CD8-positive, alpha-beta memory T cell (primary cell): ENCODE measurements at places on chromosomes 4 and X. TPM values are rescaled to one million over a fixed set of nuclear protein-coding genes. Genes with fewer than 3 reads are reported as not detected.

DNA sequence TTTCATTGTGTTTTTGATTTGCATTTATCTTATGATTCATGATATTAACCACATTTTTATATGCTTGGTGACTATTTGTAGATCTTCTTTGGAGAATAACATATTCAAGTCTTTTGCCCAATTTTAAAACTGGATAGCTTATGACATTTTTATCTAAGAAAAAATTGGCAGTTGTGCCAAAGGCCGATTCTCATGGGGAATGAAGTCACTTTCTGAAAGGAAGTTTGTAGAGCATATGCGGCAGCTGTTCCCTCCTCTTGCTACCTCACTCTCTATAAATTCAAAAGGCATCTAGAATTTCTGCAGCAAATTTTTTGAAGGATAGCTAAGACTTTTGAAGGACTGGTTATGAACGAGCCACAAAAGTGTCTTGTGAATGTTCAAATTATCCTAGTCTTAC, 2353.5 kb downstream of the ARAP2 start:
- DNase-seq: no peak

- no peak for DNase-seq
Observed at GRCh38 chrX:47587906-47588735, 5.9 kb downstream of the TIMP1 start.

DNA sequence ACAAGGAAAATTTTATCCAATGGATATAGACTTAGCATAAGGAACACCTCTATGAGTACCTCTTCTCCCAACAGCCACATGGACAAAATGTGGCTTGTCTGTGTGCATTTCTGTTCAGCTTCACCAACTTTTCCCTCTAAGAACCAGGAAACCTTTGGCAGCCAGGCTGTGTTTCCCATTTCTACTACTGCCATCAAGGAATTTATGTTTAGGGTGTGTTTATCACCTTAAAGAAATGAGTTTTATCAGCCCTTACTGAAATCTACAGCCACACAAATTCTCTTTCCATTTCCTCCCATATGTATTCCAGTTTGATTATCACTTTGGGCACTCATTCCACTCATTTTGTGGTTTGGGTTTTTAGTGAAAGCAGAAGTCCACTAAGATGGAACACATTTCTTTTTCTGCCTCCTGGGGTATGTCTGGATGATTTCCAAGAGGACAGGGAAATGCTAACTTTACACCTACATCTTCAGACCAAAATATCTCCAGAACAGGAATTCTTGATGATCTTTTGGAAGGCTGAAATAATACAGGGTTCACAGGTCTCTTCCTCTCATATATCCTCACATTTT, 82.6 kb upstream of the MAOA start:
- DNase-seq: no peak

GRCh38 chr4:143344774-143345173, 8.1 kb downstream of the GAB1 start:
- DNase-seq: no peak

GRCh38 chr4:160947653-160948052, 1216.1 kb downstream of the FSTL5 start:
- DNase-seq: no peak

DNA sequence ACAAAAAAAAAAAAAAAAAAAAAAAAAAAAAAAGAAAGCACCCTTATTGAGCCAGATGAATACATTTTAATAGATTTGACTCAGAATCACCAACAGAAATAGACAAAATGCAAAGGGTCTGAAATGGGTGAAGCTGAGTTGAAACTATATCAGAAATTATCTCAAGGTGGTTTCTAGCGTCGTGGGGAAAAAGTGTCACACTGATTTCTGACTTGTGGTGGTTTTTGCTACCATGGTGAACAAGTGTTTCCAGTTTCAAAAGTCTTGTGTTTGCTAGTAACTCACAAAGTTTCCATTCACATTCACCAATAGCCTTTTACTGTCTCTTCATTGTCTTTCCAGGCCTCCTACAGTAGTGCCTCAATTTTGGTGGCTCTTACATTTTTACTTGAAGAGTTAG, 135.5 kb downstream of the ARHGAP24 start:
- DNase-seq: no peak

DNA sequence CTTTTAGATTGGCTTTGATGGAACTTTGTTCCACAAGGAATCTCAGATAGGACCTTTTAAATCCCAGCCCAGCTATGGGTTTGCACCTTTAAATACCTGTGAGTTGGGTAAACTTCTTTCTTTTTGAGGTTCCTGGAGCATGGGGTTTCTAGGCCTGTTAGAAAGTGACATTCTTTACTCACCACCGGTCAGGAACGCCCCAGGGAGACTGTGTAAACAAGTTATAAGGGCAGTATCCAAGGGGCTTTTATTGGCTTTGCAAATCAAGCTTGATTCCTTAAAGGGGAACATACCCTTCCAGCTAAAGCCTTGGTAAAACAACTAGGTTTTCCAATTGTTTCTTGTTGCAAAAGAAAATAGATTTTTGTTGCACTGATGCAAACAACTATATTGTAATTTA, 93.4 kb downstream of the TENT5D start:
- DNase-seq: no peak

DNA sequence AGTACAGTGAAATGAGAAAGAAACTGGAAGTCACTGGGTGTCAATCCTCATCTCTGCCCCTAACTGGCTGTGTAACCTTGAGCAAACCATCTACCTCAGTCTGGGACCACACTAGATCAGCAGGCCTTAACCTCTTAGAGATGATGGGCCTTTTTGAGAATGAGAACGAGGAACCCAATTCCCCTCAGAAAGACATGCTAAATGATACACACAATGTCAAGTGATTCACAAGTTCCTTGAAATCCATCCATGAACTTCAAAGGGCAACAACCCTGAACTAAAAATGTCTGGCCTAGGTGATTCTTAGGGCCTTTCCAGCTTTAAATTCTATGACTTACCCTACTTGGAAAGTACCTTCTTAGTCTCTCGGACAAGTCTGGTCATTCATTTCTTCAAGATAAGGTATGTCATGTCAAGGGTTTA, 47.4 kb downstream of the ACSL4 start:
- no peak for DNase-seq

DNA sequence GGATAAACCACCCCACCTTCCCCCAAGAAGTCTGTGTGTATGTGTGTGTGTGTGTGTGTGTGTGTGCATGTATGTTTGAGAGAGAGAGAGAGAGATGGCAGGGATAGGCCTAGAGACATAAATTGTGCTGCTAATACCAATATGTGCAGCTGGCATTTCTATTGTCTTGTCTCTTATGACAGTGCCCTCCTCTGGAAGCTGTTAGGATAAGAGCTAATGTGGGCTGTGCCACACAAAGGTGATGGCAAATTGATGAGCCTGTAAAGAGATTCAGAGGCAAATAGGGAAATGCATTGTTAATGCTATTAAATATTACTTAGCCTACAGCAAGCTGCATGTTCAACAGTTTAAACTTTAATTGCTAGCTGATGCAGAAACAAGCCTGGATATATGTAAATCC, 332.0 kb downstream of the NKX6-1 start:
- DNase-seq: no peak

- DNase-seq: no peak
Observed at GRCh38 chrX:32293962-32294700, 917.2 kb downstream of the DMD start.

GRCh38 chr4:8306511-8307021, 37.0 kb downstream of the HTRA3 start:
- no peak for DNase-seq

- DNase-seq: peak; percentile 78
Observed at GRCh38 chrX:49878834-49879655, at the start of gene USP27X. Gene USP27X (plus strand): TSS chrX:49879484. CDS start chrX:49880308, 824 bp downstream.

DNA sequence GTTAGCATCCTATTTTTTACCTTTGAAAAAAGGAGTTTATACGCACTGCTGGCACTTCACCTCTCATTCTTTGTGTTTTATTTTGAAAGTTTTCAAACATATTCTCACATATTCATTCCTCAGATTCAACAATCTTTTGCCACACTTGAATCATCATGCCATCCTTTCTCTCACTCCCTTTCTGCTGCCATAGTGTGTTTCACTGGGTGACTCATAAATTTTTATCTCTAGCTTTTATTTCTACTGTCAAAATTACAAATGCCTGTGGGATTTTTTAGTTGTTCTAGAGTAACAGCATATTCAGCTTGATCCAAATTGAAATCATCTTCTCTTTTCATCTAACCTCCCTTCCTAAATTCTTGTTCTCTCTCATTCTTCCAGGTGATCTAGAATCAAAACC, 28.0 kb downstream of the MFSD8 start:
- no peak for DNase-seq

DNA sequence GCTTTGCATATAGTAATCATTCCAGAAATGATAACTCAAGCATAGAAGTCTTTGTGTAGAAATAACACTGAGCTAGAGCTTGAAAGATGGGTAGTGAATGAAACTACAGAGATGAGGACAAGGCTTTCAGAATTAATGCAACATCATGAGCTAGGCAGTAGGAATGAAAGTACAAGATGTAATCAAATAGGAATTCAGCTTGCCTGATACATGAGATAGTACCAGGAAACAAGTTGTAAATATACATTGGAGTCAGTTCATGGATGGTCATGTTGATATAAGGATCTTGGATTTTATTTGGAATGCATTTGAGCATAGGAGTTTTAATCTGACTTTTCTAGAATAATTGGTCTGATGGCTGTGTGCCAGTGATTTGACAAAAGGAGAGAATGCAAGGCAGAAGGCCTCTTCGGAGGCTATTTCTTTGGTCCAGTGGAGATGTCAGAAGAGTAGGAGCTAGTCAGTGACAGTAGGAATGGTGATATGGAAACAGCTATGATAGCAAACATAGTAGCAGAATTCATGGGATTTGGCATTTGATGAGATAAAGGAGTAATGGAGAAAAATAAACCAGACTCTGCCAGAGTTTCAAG, 206.4 kb upstream of the PACRGL start:
- no peak for DNase-seq

DNA sequence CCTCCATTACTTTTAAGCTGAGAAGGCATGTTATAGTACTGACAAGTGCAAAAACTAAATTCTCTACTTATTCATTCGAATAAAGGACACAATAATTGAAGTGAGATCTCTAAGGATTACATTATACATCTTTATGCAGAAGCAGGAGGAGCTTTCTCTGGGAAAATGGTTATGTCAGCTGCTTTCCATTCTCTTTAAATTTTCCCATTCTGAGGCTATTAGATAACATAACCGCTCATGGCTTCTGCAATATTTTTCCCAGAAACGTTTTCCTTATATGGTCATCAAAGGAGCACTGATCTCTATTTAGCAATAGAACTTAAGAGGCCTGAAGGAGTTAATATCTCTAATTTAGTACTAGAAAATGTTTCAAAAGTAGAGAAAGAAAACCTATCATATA, 221.6 kb downstream of the NSUN7 start:
- DNase-seq: no peak

DNA sequence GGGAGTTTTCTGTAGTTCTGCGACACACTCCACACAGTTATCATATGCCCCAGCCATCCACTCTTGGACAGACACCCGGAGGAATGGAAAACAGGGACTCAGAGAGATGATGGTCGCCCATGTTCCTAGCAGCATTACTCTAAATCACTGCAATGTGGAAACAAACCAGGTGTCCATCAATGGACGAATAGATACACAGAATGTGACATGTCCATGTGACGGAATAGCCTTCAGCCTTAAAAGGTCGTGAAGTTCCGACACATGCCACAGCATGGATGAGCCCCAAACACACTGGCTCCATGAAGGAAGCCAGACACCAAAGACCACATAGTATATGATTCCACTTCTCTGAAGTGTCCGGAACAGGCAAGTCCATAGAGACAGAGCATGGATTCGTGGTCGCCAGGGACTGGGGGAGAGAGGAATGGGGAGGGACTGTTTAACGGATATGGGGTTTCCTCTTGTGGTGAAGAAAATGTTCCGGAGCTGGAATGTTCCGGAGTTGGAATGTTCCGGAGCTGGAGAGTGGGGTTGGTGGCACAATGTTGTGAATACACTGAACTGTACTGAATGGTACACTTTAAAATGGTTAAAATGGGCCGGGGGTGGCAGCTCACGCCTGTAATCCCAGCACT, 28.7 kb upstream of the AFAP1 start:
- no peak for DNase-seq

- no peak for DNase-seq
Observed at GRCh38 chrX:127466211-127466610, 586.0 kb downstream of the ACTRT1 start.

DNA sequence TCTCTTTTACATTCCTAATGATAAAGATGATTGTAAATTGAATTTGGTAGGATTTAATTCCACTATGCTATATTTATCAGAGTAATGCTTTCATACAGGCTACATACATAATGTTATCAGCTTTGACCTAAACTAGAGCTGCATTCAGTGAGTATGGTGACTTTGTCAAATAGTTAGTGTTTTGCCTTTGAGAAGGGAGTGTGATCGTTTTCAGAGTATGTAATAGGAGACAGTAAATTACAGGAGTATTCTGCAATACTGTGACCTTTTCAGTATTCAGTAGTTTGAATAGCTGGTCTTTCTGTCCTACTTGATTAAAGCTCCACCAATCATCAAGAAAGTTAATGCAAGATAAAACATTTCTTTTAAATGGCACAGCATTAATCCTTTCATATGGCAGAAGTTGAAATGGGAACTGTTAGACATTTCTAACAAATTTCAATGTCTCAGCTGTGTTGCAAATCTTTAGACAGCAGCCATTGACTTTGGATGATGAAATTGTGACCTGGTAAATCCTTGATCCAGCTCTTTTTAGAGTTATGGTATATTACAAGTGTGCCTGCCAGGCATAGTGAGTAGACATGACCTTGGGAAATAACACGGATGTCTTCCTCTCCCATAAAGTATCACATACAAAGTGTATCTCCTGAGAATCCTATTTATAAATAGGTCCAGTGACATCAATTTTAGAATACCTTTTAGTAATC, 455.3 kb downstream of the KCTD8 start:
- no peak for DNase-seq

DNA sequence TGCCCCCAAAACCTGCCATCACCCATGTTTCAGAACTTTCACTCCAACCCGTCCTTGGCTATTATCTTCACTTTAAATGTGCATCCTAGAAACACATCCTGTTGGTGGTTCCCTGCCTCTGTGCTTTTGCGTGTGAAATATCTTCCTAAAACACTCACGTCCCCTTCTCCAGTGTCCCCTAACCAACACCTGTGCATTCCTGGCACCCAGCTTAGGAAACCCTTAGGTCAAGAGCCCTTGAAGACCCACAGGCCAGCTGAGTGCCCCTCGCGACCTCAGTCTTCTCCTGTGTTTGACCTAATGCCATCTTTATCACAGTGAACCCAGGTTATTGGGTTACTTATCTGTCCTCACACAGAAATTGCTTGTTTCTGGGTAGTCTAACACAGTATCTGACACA, 117.6 kb downstream of the STK32B start:
- no peak for DNase-seq

Gene TBC1D9
- polyA plus RNA-seq: not detected

Gene APOO
- 20.0 TPM for polyA plus RNA-seq

Gene ARHGAP10
- 14.0 TPM for polyA plus RNA-seq

Gene TEX13C
- polyA plus RNA-seq: not detected

Gene CAPN6
- not detected for polyA plus RNA-seq

Gene CLCN4
- not detected for polyA plus RNA-seq

Gene NXF2
- polyA plus RNA-seq: not detected

Gene PPEF2
- polyA plus RNA-seq: not detected

Gene TMEM271
- not detected for polyA plus RNA-seq

Gene PLA2G12A
- 44.5 TPM for polyA plus RNA-seq

Gene GAGE12J
- not detected for polyA plus RNA-seq

Gene CASP6
- polyA plus RNA-seq: 61.0 TPM
